Epithelial cell of esophagus (primary cell): ENCODE measurements at places on chromosomes 3 and 15.

- DNase-seq, result no peak
These were observed 14.0 kb downstream of the FAM227B start for GRCh38 chr15:49606594-49606993.

DNA sequence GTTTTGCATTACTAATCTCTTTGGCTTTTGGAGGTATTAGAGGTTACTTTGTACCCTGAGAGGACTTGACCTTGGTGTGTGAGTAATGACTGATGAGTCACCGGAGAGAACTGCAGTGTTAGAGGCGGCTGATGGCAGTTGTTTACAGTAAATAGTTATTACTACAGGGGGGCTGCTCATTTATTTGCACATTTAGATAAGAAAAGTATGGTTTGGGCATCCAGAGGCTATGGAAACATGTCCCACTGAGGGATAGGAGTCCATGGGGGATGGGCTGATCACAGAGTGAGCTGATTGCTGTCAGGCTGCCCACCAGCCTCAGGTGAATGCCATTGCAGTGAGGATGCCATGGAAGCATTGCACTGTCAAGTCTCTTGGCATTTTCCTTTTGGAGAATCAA, 17.3 kb upstream of the STAC start:
- DNase-seq, result peak; percentile 89

- DNase-seq, result no peak
These were observed 130.9 kb upstream of the ICE2 start for GRCh38 chr15:60609721-60610320.

DNA sequence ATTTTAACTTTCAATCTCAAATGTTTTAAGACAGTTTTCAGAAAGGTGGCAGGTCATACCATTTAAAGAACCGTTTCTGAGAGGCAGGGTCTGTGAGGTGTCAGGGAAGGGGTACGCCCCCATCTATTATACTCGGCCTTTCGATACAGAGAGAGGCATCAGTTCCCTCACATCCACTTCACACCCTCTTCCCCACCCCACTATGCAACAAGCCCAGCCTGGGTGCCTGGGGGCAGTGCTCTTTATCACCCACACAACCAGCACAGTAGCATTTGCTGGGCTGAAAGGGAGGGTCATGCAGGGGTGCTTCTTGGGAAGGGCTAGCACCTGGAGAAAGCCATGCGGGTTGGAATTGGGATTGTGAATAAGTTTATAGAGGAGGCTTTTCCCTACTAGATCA, 56.0 kb upstream of the KCNMB2 start:
- no peak for DNase-seq

GRCh38 chr3:43478118-43478785, 143.6 kb downstream of the ANO10 start:
- no peak for DNase-seq

- DNase-seq, result no peak
These were observed 480.1 kb upstream of the SGO1 start for GRCh38 chr3:20666091-20666490.

GRCh38 chr3:40382617-40382979, 4.4 kb upstream of the ENTPD3 start:
- DNase-seq, result peak; percentile 23

DNA sequence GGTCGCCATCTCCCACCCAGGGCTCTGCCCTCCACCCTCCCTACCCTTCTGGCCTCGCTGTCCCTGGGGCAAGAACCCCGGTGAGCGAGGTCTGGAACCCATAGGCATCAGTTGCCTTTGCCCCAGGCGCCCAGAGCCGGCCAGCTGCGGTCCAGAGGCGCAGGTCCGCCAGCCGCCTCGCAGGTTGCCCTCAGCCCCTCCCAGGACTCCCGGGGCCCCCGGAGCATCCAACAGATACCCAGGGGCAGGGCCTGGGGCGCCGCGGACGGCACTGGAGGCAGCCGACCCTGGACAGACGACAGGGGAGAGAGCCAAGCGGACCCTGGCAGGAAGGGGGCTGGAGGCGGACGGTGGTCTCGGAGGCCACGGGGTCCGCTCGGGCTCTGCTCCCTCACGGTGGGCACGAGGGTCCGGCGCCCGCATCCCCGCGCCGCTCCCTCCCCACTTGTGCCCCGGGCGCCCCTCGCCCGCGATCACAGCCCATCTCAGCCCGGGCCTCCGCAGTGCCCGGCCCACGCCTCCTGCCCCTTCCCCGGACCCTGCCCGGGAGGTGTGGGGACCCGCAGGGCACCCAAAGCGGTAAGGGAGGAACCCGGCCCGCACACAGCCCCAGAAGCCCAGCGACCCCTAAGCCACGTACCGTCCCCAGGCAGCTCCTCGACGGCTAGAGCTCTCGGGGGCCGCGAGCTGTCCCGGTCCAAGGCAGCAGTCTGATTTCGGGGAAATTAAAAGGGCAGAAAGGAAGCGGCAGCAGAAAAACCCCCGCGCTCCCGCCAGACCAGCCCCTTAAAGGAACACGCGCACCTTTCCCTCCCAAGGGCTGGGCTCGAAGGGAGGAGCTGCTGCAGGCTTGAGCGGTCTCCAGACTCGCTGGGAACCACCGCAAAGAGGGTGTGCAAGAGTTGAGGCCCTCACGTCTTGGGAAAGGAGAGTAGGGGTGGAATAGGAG, at the start of gene HAPLN3:
TSS of gene HAPLN3 (minus strand) at position 726 of the 949 bp plus-strand sequence. CDS start 8,246 bp downstream, outside the sequence.
- DNase-seq, result peak; percentile 53

GRCh38 chr3:155407331-155407730, 113.8 kb upstream of the STRIT1 start:
- peak; percentile 9 for DNase-seq

DNA sequence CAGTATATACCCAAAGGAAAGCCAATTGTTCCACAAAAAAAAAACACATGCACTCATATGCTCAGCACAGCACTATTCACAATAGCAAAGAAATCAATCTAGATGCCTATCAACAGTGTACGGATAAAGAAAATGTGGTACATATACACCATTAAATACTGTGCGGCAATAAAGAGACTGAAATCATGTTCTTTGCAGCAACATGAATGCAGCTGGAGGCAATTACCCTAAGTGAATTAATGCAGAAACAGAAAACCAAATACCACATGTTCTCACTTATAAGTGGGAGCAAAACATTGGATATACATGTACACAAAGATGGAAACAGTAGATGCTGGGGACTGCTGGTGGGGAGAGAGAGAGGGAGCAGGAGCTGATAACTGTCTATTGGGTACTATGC, 124.2 kb upstream of the AADACL2 start:
- DNase-seq, result no peak

GRCh38 chr3:71562938-71563337, 20.6 kb downstream of the FOXP1 start:
- no peak for DNase-seq

DNA sequence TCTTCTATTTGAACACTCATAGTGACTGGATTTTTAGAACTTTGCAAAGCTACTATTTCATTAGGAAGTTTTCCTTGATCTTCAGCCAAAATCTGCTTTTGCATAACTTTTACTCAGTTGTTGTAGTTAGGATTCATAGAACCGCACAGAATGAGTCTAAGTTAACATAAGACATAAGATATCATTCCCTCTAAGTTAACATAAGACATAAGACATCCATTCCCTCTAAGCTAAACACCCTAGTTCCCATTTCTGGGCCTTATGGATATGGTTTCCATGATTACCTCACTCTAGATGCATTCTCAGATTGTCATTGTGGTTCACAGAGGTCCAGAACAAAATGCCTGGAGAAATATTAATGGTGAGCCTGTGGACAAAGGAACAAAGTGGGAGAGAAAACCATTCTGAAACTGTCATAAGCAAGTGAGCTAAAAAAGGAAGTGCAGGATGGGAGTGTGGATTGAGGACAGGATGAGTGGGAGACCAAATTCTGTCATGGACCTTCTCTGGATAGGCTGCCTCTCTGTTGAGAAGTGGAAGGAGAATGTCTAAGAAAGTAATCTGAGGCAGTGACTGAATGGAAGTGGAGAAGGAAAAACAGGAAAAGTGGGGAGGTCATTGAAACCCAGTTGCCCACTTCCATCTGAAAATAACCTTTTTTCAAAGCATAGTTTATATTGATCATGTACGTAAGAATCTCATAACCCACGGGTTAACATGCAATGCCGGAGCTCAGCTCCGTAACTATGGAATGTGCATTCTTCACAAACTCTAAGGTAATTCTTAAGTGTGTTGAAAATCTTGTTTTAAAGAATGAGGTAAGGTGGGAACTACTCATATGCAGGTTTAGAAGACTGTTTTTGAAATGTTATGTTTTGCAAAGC, 37.4 kb upstream of the SECISBP2L start:
- no peak for DNase-seq

GRCh38 chr15:37109872-37110572, 9.7 kb upstream of the MEIS2 start:
- DNase-seq, result peak; percentile 11

GRCh38 chr15:71333839-71334238, 218.6 kb downstream of the THSD4 start:
- no peak for DNase-seq

DNA sequence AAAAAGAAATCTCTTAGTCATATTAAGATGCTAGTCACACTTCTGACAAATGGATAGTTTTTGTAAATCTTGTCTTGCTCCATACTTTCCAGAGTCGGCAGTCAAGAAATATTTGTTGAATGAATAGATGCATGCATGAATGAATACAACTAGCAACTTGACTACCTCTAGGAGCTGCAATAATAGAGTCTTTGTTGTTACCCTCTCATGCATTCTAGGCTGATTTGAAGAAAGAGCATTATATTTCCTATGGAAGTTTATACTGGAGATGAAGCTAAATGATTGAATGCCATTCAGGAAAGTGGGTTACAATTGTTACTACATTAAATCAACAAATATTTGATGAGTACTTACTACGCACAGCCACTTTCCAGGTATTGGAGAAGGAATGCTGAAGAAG, 18.1 kb upstream of the TRAT1 start:
- peak; percentile 9 for DNase-seq

GRCh38 chr3:135844386-135844785, 121.1 kb upstream of the PPP2R3A start:
- DNase-seq, result no peak

GRCh38 chr3:125119752-125120378, 64.1 kb upstream of the HEG1 start:
- no peak for DNase-seq

- DNase-seq, result no peak
These were observed 1.6 kb upstream of the GNB4 start for GRCh38 chr3:179452872-179453271.

DNA sequence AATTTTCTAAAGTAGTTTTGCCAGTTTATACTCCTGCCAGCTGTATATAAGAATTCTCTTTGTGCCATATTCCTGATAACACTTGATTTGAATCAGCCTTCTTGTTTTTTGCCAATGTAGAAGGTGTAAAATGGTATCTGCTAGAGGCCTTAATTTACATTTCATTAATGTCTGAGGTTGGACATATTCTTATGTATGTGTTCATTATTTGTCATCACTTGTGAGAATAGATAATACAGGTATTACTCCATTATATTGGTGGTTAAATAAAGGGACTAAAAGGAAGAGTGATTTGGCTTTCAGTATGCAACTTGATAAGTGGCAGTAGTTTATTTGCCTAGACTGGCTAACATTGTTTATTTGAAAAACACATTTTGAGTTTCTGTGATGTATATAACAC, 25.8 kb downstream of the PAK2 start:
- no peak for DNase-seq

- no peak for DNase-seq
These were observed 42.3 kb downstream of the DNAH1 start for GRCh38 chr3:52358362-52358940.

DNA sequence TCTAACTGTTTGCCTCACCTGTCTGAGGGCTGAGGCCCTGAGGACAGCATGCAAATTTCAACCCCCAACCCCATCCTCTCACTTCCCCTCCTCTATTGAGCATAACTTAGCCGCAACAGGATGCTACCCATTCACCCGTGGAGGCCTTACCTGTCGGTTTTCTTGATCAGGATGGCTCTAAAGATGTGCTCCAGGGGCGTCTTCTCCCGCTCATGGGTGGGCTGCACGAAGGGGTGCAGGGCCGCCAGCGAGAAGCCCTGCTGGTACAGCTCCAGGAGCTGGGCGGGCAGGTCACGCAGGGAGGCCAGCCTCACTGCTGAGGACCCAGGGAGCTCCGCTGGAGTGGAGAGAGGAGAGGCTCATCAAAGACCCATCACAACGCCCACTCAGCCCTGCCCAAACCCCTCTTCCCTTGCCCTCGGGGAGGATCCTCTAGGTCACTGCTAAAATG, 79.8 kb downstream of the RFTN1 start:
- no peak for DNase-seq

- DNase-seq, result peak; percentile 91
These were observed 74.5 kb downstream of the TLE3 start for GRCh38 chr15:70023064-70023768.

DNA sequence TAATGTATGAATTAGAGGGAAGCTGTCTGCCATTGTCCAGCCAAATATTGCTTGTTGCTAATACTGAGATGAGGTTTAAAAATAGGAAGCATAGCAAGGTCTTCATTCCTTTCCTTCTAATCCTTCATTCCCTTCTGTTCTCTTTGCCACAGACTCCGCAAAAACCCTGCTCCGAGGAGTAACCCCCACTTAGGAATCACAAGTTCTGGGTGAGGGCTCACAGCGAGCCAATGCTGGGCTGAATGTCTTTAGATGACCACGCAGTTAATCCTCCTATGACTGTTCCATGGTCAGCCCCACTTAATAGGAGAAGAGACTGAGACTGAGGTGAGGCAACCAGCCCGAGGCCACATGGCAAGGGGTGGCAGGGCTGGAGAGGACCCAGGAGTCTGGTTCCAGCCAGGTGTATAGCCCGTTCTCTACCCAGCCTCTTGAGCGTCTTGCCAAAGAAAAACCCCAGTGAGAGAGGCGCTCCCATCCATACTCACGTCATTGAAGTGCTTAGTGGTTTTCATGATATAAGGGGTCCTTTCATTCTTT, 44.9 kb upstream of the CTSH start:
- no peak for DNase-seq

GRCh38 chr3:174957081-174957480, 97.9 kb downstream of the NAALADL2 start:
- peak; percentile 36 for DNase-seq

DNA sequence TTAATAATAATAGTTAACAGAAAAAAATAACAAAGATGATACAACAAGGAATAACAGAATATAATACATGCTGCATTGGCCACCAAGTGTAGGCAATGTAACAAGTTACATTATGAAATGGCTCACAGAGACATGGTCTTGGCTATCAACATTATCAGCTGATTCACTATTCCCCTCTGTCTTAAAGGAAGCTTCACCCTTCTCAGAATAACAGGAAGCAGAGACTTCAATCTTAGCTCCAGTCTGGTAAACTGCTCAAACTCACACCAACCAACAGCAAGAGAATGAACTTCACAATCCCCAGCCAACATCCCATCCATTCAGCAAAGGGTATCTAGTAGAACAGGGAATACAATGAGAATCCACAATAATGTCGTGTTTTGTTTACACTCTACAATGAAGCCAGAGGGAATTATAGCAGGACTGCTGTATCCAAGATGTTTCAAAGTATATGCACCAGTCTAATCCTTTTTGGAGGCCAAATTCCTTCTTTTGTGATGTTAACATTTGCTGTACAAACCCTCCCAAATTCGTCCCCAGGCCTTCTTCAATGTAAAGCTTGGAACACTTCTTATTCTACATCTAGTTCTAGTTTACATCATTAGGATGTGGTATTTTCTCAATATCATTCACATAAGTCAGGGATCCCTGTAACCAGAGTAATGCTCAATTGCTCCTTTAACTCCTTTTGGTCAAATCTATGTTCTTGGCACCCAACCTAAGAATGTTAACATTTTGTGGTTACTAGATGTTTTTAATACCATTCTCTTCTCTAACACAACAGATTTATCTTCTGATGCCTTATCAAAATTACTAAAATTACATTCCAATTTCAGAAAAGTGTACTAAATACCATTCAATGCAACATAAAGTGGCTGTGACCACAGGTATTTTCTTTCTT, 52.4 kb upstream of the CMSS1 start:
- DNase-seq, result no peak
